ENCODE measurements at places on chromosomes 12 and 14.

DNA sequence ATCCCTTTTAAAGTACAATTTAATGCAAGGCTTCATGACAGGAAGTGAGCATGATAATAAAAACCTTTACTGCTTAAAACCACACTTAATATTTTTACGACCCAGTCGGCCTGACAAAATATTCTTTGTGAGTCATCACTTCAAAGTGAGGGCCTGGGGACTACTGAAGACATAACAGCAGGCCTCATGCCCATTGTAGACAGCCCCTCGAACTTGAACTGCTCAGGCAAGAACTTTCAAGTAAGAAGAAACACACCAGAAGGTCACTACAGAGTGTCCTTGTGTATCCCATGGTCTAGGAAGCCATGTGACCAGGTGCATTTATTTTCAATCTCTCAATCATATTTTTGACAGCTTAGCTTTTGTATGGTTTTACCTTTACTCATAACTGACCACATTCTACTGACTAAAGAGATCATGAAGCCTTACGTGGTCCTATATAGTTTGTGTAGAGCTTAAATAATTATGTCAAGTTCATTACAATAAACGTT is 61.4 kb upstream of the MANSC4 start:
- DNase-seq = no peak

- DNase-seq = no peak
These were observed 50.6 kb downstream of the DAAM1 start for GRCh38 chr14:59239022-59239421.

GRCh38 chr12:49952391-49953055 is 2.0 kb downstream of the AQP2 start:
- no peak for DNase-seq

GRCh38 chr12:79522257-79522988 is 168.3 kb downstream of the PAWR start:
- DNase-seq = no peak

DNA sequence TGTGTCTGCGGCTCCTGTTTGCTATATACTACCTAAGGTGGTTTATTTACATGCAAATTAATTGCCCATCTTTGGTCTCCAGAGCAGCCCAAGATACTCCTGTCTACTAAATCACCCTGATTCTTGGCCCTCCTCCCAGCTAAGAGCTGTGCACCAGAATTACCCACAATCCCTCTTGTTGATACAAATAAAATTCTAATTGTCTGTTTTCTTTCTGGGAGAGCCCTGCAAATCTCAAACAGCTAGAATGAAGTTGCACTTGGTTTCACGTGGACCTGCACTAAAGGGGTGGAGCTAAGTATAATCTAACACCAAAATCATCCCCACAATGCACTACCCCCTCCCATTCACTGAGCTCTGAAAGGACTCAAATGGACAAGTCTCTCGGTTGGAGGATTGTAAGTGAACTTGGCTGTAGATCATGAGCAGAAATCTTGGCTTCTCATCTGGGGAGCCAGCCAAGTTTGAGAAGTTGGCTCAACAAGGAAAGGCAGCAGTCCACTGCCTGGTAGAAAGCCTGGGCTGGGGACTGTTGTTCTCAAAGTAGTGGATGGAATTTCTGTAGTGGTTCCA is 6.6 kb downstream of the MAX start:
- no peak for DNase-seq

- DNase-seq = no peak
These were observed 67.8 kb downstream of the HMGA2 start for GRCh38 chr12:65891987-65892481.

- DNase-seq = no peak
These were observed 8.7 kb upstream of the AQP2 start for GRCh38 chr12:49941556-49942511.

DNA sequence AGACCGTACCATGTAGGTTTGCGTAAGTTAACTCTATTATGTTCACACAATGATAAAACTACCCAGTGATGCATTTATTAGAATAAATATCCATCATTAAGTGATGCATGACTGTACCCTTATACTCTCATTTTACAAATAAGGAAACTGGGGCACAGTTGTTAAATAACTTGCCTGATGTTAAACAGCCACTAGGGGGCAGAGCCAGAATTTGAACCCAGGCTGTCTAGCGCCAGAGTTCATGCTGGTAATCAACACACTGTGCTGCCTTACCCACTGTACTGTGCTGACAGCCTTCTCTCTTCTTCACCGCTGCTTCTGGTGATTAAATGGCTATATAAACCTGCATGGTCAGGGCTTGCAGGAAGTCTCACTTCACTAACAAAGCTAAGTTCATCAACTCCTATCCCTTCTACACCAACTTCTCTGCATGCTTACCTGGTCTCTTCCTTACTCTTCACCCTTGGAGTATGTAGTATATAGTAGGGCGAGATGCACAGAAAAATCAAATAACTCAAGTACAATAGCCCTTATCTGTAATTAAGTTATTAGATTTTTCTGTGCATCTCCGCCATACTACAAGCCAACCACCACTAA is 43.6 kb upstream of the APPL2 start:
- no peak for DNase-seq

DNA sequence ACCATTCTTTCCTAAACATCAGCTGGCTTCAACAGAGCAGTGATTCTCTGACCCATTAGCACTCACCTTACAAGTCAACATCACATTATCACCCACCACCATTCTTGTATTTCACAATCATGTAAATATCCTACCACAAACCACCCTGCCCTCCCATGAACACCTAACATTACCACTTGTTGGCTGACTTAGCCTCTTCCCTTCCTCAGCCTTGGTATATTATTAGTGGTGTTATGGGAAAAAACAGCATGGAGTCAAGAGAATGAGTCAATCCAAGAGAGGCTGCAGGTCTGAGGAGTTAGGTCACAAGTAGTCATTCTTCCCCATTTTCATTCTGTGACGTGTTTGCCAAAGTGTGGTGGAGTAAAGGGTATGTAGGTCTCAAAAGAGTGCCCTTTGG is 22.3 kb upstream of the MGP start:
- no peak for DNase-seq

GRCh38 chr12:57898308-57898970 is 42.9 kb upstream of the ATP23 start:
- DNase-seq = no peak

GRCh38 chr12:53950789-53951576 is 3.7 kb upstream of the HOXC12 start:
- no peak for DNase-seq
